ENCODE measurements at places on chromosomes 12 and 14.

DNA sequence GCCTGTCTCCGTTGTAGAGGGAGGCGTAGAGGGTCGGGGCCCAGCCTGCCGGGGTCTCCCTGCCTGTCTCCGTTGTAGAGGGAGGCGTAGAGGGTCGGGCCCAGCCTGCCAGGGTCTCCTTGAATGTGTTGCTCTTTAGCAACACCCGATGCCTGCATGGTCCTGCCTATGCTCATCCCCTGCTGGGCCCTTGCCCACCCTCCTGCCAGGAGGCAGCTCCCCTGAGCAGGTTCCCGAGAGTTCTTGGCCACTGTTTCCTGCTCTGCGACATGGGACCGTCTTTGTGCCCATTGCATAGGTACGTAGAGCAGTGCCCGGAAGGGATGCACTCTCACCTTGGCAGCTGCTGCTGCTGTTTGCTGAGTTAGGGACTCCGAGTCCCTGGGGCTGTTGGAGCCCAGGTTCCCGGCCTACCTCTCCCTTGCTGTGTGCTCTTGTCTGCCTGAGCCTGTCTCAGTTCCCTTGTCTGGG, 3.3 kb downstream of the KIF26A start:
- no peak for DNase-seq

- peak; percentile 47 for DNase-seq
Measured at GRCh38 chr12:38771871-38772270, 133.5 kb downstream of the CPNE8 start.

GRCh38 chr12:9647825-9648700, 21.4 kb upstream of the CLEC2D start:
- DNase-seq = peak; percentile 96

DNA sequence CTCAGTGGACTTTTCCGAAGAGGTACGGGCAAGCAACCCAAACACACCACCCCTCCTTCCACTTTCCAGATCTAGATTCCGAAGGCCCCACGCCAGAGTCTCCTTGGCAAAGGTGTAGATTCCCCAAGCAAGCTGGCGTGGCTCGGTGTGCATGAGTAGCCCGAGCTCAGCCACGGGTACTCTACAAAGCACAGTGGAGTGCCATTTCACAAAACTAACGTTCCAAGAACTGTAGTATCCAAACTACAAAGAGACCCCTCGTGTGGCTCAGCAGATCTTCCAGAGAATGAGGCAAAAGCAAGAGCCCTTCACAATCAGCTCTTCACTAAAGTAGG, 72.1 kb downstream of the FOXN3 start:
- no peak for DNase-seq

DNA sequence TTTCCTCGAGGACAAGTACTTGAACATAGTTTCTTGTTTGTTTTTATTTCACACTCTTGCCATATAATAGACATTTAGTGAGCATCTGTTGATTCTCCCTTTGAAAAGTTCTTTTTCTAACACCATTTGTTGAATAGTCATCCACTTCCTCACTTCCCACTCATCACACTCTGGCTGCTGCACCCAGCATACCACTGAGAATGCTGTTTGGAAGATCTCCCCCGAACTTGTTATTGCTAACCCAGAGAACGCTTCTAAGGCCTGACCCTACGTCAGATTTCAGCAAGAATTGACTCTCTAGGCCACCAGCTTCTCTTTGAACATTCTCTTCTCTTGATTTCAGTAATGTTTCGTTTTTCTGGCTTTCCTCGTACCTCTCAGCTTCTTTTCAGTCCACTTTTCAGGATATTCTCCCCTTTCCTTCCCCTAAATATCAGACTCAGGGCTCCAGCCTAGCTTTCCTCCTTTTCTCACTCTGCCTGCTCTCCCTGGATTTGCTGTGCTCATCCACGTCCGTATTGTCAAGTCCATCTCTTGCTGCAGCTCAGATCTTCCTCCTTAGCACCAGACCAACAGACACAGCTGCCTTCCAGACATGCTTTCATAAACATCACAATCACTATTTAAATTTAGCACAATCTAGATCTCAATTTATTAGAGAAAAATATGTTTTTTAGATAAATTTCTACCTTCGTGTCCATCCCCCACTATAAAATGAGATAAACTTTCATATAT, 94.0 kb upstream of the SLC38A4 start:
- DNase-seq = no peak

DNA sequence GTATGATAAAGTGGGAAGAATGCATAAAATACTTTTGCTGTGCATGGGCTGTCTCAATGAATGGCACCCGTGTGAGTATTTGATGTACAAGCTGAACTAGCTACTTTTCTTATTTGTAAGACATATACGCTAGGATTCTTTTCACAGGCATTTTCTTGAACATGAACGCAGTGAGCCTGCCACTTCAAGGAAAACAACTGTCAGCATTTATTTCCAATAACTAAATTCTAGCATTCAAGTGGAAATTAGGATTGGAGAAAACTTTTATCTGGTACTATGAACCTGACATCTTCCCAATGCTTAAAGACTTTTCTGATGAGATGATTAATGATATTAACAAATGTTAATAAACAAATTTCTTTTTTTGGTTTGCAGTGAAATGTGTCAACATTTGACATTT, 45.7 kb downstream of the UTP20 start:
- DNase-seq = no peak

- DNase-seq = no peak
Measured at GRCh38 chr14:65415613-65416012, 3.1 kb downstream of the FUT8 start.

- no peak for DNase-seq
Measured at GRCh38 chr12:53268630-53269562, 797 bp downstream of the ESPL1 start.

GRCh38 chr12:2422591-2422990, 369.8 kb downstream of the CACNA1C start:
- DNase-seq = no peak

- no peak for DNase-seq
Measured at GRCh38 chr12:13167226-13167625, 29.3 kb upstream of the EMP1 start.

GRCh38 chr12:116319898-116320621, 42.6 kb upstream of the MED13L start:
- peak; percentile 40 for DNase-seq

GRCh38 chr12:104622928-104623327, 166.2 kb downstream of the CHST11 start:
- DNase-seq = no peak

GRCh38 chr12:77882709-77883108, 52.0 kb downstream of the NAV3 start:
- DNase-seq = no peak

DNA sequence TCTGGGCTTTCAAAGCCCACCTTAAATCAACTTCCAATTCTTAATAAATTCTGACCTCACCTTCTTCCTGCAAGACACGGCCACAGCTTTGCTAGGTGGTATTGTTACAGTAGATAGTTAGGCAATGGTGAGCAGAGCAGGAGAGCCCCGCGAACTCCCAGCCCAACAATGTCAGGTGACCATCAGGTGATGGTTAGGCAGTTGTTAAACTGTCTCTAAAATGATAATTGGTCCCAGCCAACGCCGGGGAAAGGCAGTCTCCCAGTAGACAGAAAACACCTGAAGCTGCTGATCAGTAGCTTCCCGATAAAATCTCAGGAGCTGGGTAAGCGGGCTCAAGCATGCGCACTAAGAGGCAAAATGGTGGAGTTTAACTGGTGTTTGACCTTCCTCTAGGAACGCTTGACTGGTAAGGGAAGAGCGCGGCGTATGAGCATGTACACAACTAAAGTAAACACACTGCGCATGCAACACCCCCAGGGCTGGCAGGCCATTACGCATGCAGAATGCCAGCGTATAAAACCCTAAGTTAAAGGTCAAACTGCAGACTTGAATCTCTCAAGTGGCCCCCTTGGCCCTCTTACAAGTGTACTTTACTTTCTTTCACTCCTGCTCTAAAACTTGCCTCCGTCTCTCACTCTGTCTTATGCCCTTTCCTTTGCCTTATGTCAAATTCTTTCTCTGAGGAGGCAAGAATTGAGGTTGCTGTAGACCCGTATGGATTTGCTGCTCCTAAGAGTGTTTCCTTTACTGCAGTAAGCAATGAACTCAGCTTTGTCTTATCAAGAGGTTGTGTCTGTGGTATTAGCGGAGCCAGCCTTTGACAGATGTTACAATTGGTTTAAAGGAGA, 113.5 kb downstream of the C12orf75 start:
- DNase-seq = no peak

- DNase-seq = peak; percentile 15
Measured at GRCh38 chr12:102702447-102703114, 214.5 kb downstream of the PAH start.

- no peak for DNase-seq
Measured at GRCh38 chr12:89451841-89452251, 72.8 kb downstream of the GALNT4 start.

DNA sequence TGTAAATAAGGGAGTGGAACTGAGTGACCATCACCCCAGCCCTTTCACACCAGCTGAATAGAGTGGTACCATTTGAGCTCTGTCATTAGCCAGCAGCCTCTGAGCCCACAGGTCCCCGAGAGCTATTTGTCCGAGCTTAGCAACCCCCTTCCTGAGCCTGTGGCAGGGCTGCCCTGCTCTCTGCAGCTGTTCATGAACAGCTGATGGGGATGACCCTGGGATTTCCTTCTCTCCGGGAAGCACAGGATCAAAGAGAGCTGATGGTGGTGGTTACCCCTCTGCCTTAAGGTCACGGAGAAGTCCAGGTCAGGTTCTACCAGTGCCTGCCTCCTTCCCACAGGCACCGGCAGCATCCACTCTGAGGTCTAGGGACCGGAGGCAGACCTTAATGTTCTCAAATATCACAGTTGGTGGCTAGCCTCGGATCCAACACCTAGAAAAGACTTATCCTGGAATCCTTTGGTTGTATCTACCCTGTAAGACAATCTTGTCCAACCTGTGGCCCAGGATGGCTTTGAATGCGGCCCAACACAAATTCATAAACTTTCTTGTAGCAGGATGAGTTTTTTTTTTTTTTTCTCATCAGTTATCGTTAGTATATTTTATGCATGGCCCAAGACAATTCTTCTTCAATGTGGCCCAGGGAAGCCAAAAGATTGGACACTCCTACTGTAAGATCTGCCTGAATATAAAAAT, 81.1 kb downstream of the ESRRB start:
- no peak for DNase-seq

- DNase-seq = peak; percentile 16
Measured at GRCh38 chr12:57487055-57487596, 742 bp upstream of the MARS1 start.

DNA sequence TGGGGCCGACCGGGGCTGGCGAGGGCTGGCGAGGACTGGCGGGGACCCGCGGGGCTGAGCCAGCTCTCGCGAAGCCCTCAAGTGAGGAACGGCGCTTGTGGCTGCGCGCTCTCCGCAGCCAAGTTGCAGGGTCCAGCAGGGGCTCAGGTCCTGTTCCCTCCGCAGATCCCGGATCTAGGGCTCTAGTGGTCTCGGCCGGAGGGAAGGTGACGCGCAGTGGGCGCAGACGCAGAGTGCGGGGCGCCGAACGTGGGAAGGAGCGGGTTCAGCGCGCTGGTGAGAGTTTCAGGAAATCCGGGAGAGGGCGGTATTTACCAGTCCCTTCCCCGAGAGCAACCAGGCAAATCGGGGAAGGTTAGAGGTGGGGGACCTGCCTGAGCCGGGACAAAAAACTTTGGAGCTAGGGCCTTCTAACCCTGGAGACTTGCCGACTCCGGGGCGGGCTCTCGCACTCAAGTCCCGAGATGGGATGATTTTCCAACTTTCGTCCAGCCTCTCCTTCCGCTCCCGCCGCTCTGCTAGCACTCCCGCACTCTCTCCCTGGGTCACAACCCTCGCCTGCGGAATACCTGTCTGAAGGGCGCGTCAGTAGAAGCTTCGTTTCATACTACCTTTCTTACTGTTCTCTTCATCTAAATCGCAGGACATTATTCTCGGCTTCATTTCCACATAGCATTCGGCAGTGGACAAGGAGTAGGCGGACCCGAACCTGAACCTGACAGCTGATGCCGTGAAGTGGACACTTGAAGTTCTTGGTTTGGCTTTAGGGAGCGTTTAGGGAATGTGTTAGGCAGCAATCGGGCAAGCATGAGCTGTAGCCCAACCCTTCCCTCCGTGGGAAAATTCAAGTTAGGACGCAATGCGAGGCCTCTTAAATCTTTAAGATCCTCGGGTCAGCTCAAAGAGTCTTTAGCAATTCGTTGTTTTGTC, 13.6 kb upstream of the PAX9 start:
- no peak for DNase-seq

DNA sequence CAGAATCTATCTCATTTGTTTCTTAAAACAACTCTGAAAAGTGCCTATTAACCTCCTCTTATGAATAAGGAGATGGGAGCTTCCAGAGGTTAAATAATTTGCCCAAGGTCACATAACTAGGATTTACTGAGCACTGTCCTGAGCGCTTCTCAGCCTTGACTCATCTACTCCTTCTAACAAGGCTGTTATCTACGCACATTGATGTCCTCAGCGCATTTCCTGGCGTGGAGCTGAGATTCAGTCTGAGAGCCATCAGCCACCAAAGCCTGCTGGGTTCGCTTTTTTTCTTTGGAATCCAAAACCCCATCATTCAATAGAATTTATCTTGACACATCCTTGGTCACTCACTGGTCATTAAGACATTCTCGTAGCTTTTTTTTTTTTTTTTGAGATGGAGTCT, 29.3 kb downstream of the AK7 start:
- no peak for DNase-seq

DNA sequence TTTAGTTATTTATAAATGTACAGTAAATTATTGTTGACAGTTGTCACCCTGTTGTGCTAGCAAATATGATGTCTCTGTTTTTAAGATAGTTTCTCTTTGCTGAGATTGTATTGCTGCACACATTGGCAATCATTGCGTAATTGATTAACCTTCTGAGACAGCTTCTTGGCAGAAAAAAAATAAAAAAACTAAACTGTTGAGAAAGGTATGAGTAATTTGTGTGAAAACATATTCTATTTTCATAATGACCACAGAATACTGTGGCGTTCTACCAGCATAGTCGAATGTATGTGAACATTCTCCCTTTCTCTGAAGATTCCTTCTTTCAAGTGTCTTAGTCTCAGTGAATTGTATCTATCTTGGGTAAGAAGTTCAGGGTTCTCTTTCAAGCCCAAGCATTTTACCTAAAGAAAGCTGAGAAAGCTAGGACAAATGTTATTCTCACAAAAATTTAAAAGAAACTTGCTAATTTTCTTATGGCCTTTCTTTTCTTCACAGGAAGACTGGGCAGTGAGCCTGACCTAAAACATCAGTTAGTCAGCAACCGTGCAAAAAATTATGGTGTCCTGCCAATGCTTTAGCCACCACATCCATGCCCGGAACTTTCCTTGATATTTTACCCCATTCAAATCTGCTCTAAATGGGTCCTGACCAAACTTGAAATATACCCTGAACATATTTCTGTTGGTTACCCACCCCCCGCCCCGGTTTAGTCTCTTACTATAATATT, 69.0 kb upstream of the REP15 start:
- no peak for DNase-seq

Data from activated CD4-positive, alpha-beta memory T cell treated with anti-CD3 and anti-CD28 coated beads for 36 hours (primary cell).